Nucleus accumbens (tissue), 56 donors: ENCODE measurements at places on chromosomes 3 and 15.

- no peak for DNase-seq
Observed at GRCh38 chr3:26712211-26713026, 89.8 kb downstream of the LRRC3B start.

DNA sequence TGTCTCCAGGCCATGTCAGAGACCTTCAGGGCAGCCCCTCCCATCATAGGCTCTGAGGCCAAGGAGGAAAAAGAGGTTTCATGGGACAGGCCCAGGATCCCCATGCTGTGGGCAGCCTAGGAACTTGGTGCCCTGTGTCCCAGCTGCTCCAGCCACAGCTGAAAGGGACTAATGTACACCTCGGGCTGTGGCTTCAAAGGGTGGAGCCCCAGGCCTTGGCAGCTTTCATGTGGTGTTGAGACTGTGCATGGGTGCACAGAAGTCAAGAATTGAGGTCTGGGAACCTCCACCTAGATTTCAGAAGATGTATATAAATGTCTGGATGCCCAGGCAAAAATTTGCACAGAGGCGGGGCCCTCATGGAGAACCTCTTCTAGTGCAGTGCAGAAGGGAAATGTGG, 6.6 kb upstream of the SSR3 start:
- DNase-seq: no peak

- no peak for DNase-seq
Observed at GRCh38 chr15:74196175-74196574, 6.4 kb downstream of the STRA6 start.

DNA sequence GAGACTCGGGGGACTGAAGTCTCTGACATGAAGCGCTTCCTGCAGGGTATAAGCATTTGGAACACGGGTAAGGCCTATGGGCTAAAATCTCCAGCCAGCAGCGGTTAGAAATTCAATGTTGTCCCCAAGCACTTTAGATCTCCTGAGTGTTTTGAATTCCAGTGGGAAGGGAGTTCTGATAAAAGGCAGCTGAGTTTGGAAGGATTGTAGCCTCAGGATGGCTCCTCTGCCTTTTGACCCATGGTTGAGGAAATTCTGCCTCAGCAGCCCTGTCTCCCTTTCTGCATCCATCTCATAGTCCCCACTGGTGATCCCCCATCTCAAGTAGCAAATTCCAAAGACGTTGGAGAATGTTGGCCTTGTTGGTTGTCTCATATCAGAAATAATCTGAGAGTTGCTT, 24.2 kb upstream of the HACD2 start:
- no peak for DNase-seq

DNA sequence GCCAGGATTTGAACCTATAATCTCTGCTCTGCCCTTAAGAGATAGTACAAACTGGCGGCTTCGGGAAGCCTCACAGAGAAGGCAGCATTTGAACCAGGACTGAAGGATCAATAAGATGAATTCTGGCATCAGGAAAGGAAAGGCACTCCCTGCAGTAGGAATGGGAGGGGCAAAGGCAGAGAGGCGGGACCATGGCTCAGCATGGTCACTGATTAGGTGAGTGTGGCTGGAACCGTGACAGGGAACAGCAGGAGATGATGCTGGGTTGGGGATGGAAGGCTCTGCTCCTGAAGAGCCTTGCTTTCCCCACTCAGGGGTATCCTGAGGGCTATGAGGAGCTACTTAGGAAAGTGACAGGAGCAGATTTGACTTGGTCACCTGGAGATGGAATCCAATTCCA, 158.5 kb downstream of the FEZF2 start:
- DNase-seq: no peak

DNA sequence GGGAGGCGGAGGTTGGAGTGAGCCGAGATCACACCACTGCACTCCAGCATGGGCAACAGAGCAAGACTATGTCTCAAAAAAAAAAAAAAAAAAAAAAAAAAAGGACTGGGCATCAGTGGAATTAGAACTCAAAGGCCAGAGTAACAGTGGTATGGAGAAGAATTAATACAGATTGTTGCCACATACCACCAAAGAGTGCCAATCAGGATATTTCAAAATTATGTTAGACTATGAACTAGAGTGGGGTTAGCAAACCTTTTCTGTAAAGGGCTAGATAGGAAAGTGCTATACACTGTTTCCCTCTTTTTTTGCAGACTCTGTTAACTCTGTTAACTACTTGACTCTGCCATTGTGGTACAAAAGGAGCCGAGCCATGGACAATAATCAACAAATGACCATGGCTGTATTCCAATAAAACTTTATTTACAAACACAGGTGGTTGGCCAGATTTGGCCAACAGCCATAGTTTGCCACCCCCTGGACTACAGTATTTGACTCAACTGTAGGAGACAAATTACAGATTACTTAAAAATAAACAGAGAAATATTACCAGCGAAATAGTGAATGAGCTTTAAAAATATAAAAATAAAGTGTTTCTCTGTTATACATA, 28.6 kb downstream of the DPH3 start:
- no peak for DNase-seq

DNA sequence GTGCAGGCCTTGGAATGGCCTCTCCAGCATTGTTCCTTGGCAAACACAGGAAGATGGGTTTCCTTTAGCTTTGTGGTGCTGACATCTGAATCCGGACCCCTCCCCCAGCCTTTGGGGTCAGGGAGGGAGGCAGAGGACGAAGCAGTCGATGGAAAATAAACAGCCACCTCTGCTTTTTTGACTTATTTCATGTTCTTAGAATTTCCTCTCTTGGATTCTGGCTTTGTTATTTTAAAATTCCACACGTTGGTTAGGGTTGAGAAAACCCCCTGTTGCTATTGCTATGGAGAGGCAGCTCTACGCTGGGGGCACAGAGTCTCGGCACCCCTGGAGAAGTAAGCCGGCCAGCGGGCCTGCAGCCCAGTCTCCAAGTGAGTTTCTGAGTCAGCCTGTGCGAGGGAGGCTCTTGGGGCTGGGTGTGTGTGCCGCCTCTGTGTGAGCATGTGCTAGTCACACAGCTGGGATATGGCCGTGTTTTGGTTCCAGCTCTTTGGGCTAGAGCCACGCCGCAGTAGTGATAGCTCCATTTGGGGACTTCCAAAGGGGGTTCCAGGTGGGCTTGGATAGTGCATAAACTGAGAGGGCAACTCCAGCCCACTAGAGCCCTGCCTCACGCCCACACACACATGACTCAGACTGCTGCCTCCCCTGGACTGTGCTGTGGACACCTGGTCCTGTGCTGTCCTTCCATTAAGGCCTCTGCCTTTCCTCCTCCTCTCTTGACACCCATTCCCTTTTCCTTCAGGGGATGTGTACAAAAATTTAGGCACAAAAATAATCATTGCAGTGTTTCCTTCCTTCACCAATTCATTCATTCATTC, 58.8 kb downstream of the AMOTL2 start:
- DNase-seq: no peak

GRCh38 chr3:148379763-148380382, 317.8 kb upstream of the AGTR1 start:
- DNase-seq: no peak

DNA sequence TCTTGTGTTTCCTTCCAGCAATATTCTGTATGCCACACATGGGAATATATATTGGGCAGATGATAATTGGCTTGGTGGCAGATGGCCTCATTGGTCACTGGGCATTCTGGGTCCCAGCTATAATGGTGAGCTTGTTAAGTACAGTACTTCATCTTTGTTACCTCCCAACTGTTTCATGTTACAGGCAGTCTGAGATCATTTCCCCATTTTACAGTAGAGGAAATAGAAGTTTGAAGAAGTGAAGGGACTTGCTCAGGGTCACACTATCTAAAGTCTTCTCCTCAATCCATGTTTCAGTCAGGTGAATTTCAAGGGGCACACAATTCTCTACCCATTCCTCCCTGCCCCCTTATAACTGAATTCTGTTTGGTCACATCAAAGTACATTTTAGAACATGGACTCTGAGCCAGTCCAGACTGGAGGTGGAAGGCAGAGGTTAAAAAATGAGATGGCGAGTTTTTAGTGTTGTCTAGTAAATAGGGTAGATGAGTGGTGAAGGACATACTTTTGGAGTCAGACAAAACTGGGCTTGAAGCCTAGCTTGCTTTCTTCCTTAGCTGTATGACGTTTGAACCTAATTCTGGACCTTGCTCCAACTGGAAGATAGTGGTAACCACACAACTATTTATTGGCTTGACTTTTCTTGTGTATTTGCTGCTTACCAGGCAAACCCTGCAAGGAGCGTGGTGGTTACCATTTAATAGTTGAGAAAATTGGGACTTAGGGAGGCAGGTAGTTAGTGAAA, 2.5 kb downstream of the EEFSEC start:
- DNase-seq: no peak

- no peak for DNase-seq
Observed at GRCh38 chr15:74540161-74540760, 759 bp upstream of the ARID3B start.

DNA sequence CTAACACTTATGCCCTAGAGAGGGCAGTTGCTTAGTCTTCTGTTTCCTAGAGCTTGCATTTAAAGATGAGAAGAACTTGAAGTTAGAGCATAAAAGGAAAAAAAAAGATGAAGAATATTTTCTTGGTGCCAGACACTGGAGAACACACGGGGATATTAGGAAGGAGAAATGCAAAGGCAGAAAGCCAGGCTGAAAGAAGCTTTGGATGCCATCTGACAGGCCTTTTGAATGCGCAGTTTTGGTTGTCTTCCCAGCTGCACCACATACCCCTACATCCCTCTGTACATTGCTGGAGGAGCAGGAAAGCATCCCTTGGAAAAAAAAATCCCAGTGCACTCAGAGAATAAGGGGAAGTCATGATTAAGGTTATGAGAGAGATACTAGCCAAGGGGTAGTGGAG, 378.9 kb downstream of the GAP43 start:
- no peak for DNase-seq

- no peak for DNase-seq
Observed at GRCh38 chr3:6803619-6804018, 57.3 kb upstream of the GRM7 start.

- no peak for DNase-seq
Observed at GRCh38 chr15:65062061-65062460, 5.7 kb downstream of the RASL12 start.

DNA sequence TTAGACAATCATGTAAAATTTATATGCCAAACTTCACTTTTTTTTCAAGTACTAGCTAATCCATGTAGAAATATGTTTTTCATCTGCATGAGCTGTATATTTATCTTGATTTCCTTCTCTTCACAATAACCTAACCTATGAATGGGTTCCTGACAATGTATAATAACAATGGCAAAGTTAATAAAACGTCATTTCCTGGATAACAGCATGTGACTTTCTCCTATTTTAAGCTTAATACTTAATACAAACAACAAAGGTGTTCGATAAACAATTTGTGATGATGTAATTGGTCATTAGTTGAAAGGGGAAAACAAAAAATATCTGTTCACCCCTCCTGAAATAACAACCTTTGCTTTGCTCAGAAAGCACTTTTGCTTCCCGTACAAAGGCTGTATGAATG, 20.4 kb downstream of the CD200 start:
- no peak for DNase-seq

GRCh38 chr3:188296761-188297612, 143.0 kb downstream of the LPP start:
- DNase-seq: no peak

DNA sequence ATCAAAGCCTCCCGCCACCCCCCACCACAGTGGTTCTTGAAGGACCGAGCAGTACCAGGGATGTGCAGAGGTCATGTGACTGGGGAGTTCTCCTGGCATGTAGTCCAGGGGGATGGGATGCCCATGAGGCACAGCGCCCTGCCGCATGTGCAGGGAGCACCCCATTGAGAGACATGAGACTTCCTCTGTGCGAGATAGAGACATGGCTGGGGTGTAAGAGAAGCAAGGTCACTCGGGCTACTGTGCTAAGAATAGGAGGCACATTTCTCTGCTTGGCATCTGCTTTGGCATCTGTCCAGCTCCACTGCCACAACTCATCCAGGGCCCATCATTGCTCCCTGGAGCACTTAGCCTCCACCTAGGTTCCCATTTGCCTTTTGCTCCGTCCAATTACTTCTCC, 2.4 kb upstream of the CYP1A1 start:
- no peak for DNase-seq

- no peak for DNase-seq
Observed at GRCh38 chr3:196712514-196713413, 587 bp downstream of the PIGX start.

- no peak for DNase-seq
Observed at GRCh38 chr3:156718622-156719306, 44.4 kb downstream of the TIPARP start.

- DNase-seq: no peak
Observed at GRCh38 chr15:94168250-94168649, 63.1 kb upstream of the MCTP2 start.

GRCh38 chr15:57532731-57533447, 58.8 kb upstream of the MYZAP start:
- DNase-seq: no peak

- DNase-seq: no peak
Observed at GRCh38 chr3:191235331-191236314, 36.6 kb downstream of the OSTN start.

DNA sequence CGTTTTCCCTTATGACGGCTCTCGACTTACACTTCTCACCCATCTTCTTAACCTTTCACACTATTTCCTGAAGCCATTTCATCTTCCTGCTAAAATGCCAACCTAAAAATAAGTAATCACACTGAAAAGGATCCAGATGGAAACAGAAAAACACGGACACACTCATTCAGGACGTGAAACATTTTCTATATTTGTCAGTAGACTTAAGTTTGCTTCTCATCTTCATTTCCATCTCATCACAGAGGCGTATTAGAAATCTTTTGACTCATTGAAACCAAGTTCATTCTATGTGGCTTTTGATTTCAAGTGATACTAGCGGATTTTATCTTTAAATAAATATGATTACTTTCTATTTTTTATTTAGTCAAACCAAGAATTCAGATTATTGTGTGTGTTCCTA, 27.4 kb upstream of the DLG1 start:
- no peak for DNase-seq

GRCh38 chr3:143643905-143644304, 204.4 kb downstream of the SLC9A9 start:
- no peak for DNase-seq

DNA sequence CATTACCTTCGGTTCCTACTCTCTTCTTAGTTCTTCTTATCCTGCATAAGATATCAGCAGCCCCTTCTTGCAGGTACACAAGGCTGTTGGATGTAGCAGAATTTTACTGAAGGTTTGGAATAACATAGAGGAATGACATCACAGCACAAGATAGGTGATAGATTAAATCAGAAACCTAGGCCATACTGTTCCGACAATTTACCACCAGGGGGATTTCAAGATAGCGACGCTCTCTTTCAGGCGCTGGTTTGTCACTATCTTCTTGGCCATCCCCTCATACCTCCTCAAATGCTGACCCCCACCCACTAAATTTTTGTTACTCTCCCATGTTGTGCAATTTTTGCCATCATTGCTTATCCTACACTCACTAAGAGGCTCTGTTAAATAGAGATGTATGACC, 3.5 kb downstream of the SIDT1 start:
- no peak for DNase-seq

- DNase-seq: no peak
Observed at GRCh38 chr15:99545605-99546004, 20.2 kb upstream of the MEF2A start.
